ENCODE measurements at places on chromosomes 7 and 10.

DNA sequence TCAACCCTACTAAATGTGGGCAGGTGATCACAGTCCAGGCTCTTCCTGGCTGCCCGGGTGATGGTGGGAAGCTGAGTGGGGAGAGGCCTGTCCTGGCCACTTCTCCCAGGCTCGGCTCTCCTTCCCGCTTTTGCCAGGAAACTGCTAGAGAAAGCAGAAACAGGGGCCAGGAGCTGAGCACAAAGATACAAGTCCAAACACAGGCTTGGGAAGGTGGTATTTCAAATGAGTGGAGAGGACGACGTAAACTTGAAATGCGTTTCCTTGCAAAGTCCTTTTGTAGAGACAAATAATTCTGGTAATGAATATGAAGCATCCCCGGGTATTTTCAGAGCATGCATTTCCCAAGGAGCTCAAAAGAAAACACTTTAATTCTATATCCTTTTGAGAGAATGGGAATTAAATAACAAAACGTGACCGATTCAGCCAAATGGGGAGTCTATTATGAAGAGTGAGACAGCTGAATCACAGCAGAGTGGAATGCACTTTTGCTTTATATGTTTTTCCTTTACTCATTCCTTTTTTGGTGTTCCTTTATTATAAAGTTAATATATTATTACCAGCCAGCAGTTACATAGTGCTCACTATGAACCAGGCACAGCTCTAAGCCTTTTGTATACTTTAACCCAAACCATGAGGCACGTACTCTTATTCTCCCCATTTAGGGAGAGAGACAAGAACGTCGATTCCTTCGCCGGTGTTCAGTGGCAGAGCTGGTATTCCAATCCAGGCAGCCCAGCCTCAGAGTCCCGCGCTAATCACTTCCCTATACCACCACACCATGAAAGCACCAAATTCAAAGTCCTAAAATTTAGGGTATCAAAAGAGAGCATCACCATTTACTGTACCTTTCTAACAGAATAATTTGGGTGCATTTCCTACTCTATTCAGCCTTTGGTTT, 218.2 kb upstream of the KLF14 start:
- DNase-seq = no peak

DNA sequence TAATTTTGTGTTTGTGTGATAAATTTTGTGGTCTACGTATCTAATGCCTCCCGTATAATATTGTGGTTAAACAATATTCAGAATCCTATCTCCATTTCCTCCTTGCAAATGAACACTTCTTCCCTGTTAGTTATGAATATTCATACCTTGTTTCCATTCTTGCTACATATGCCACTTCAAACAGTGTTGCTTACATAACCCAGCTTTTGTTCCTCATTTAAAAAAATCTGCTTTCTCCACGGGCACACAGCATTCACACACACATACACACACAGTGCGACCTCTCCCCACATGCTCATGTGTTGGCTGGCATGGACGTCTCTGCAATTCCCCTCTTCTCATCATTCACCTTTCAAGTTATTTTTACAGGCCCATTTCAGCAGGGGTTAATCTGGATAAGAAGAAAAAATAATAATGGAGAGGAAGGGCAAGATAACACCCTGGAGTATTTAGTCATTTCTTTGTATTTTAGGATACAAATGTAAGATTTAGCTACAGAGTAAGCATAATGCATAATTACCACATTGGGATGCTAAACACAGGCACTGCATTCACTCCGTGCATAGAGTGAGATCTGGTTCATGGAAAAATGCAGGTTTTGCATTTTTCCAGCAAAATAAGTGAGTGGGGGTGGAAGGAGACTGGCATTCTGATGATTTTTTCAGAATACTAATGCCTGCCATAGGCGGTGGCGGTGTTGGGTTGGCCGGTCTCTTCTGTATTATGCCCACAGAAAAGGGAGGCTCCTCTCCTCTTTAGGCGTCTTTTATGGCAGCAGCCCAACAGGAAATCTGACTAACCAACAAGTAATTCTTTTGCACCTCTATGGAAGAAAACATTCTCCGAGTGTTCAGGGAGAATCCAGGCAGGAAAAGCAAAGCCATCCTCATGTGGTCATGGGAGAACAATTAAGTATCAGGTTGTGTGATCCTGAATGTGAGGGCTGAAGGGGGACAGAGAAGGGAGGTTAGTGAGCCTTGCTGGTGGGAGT, 31.7 kb upstream of the ELMO1 start:
- DNase-seq = no peak

DNA sequence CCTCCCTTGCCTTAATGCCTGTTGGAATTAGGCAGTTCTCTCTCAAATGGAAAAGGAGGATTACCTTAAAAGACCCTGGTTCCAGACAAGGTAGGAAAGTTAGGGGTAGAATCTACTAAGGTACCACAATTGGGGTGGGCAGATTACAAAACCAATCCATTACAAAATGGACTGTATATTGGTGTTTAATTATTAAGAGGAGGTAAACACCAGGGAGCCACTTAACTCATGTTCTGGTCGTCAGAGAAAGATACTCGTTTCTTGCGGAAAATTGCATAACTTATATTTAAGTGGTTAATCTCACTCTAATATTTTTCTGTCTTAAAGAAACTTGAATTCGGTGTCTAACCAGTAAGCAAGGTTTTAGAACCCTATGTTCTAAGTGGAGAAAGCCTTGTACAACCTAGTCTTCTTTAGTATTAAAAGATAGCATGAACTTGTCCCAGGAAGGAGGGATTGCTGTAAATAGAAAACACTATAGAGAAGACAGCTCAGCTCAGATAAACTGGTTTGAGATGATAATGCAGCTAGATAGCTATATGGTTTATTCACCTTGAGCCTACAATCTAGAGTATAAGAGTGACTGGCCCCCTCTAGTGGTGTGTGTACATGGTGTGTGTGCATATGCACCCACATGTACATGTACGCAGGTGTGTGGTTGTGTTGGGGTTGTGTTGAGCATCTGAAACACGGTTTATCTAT, 58.0 kb upstream of the STRIP2 start:
- peak; percentile 21 for DNase-seq

GRCh38 chr10:124554085-124554858, 92.6 kb downstream of the LHPP start:
- DNase-seq = no peak

GRCh38 chr7:74092964-74093471, 9.4 kb downstream of the LIMK1 start:
- DNase-seq = no peak
